Karpas-422 (cell line): ENCODE measurements at places on chromosomes 3 and 15. TPM values are rescaled to one million over a fixed set of nuclear protein-coding genes. Genes with fewer than 3 reads are reported as not detected.
A peak's percentile ranks its signal among the peaks of the same experiment; 100 is the strongest.

DNA sequence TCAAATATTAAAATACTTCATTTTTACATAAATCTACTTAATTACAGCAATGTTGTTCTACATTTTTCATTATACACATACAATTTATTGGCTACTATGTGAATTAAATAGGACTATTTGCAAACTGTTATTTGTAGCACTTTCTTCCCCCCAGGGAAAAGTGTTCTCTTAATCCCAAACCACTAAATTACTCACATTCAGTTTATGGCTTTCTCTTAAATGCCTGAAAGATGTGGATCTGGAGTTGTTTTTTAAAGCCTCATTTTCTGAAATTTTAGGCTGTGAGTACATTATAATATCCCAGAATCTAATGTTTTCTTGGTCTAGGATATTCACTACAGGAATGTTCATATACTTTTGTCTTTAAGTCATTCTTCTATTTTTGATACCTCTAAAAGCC, 32.7 kb downstream of the PRTG start:
- no peaks in the 10 kb centered on the region for H3K36me3 ChIP-seq
- H3K4me3 ChIP-seq = no peak overlapping the region
- H3K4me1 ChIP-seq = no peaks in the 10 kb centered on the region
- no peaks in the 10 kb centered on the region for H3K27me3 ChIP-seq
- H3K27ac ChIP-seq = no peak overlapping the region
- DNase-seq = no peak

GRCh38 chr3:129569856-129570255, 26.9 kb downstream of the H1-8 start:
- no peak overlapping the region for H3K27ac ChIP-seq
- H3K27me3 ChIP-seq = no peaks in the 10 kb centered on the region
- no peaks in the 10 kb centered on the region for H3K4me1 ChIP-seq
- DNase-seq = no peak

DNA sequence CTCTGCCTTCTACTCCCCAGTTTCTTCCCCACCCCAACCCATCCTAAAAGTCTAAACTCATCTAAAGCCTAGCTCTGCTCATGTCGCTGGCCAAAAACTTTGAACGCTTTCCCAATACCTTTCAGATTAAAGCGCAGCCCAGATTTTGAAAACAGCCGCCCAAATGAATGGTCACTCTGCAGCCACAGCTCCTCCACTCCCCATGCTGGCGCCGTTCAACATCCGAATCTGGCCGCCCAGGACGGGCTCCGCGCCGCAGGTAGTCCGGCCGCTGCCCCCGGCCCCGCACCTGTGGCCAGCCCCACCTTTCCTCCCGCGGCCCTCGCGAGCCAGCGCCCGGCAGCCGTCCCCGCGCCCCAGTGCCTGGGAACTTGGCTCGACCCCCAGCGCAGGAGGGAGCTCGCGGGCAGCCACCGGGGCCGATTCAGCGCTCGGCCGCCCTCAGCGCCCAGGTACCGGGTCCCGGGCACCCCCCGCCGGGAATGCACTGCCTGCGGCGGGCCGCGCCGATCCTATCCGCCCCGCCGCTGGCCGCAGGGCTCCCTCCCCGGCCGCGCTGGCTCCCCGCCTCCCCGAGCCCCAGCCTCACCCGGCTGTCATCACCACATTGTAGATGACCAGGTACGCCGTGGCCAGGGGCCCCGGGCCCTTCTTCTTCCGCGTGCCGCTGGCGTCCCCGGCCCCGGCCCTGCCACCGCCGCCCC, 417 bp downstream of the HACD2 start:
- H3K36me3 ChIP-seq = peaks cover 46% of the 10 kb centered on the region
- peaks cover 26% of the 10 kb centered on the region for H3K4me1 ChIP-seq
- peak overlapping the region; percentile 21 for H3K27ac ChIP-seq

GOLGA6B gene
- not detected in 2 replicates for total RNA-seq

DNA sequence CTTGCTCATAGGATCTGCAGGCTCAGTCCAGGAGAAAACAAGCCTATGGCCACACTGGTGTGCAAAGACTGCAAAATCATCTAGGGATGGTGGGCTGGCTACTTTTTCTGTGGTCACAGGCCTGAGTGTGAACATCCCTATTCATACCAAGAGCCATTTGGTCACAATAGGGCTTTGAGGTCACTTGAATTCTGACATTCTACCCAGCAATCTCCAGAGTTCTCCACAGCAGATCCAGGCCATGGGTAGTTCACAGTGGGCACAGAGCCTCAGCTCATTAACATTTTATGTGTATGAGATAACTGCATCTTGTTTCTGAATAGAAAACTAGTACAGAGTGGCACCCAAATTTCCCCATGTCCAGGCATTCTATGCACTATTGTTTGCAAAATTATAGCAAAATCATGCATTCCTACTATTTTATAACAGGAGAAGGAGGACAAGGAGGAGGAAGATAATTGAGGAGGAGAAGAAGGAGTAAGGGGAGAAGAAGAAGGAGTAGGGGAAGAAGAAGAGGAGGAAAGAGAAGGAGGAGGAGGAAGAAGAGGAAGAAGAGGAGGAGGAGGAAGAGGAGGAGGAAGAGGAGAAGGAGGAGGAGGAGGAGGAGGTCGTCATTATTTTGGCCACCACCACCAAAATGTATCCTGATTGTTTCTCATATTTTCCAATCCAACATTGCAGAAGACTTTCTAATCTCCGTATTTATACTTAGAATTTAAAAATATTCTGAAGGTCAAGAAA, 129.0 kb downstream of the SEMA6D start:
- H3K4me3 ChIP-seq = no peak overlapping the region
- no peaks in the 10 kb centered on the region for H3K4me1 ChIP-seq
- no peak for DNase-seq
- H3K27me3 ChIP-seq = no peaks in the 10 kb centered on the region
- H3K36me3 ChIP-seq = no peaks in the 10 kb centered on the region

STRA6 gene
- total RNA-seq = 0.18 TPM in 1 of 2 replicates, not detected in the other

SPSB4 gene
- total RNA-seq = not detected in 2 replicates

GRCh38 chr3:37689645-37690356, 171.9 kb upstream of the CTDSPL start:
- H3K36me3 ChIP-seq = no peaks in the 10 kb centered on the region
- H3K4me1 ChIP-seq = no peaks in the 10 kb centered on the region
- DNase-seq = no peak
- no peak overlapping the region for H3K27ac ChIP-seq
- no peak overlapping the region for H3K4me3 ChIP-seq

DNA sequence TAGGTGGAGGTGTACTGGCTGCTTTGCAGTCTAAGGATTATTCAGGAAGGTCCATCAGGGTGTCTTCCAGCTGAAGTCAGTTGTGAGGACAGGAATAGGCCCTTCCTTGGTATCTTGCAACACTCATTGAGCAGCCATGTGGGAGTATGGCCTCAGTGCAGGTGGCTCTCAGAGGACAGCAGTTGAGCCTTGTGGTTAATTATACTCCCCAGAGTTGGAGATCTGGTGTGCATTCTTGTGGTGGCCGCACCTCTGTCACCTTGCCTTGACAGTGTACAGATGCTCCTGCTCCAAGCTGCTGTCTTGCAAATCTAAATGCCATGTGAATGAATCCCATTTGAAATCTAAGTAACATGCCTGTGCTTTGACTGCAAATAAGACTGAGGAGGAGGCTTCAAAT, 339.9 kb upstream of the BCHE start:
- H3K4me1 ChIP-seq = no peaks in the 10 kb centered on the region
- H3K36me3 ChIP-seq = no peaks in the 10 kb centered on the region
- no peak for DNase-seq
- H3K27me3 ChIP-seq = no peaks in the 10 kb centered on the region
- no peak overlapping the region for H3K27ac ChIP-seq
- no peak overlapping the region for H3K4me3 ChIP-seq

- H3K4me3 ChIP-seq = no peak overlapping the region
- no peak overlapping the region for H3K27ac ChIP-seq
- no peaks in the 10 kb centered on the region for H3K4me1 ChIP-seq
These were observed 168.7 kb upstream of the RASGRP1 start for GRCh38 chr15:38733331-38733730.
